ENCODE measurements at places on chromosomes 2 and 18. TPM values are rescaled to one million over a fixed set of nuclear protein-coding genes. Genes with fewer than 3 reads are reported as not detected.

The SLC30A3 gene
- total RNA-seq = 0.87 TPM

The SLC1A4 gene
- total RNA-seq = 21.9 TPM

The SERPINB11 gene
- not detected for total RNA-seq

The EMILIN2 gene
- total RNA-seq = 8.4 TPM
